Activated CD4-positive, alpha-beta T cell treated with anti-CD3 and anti-CD28 coated beads for 48 hours (primary cell): ENCODE measurements at places on chromosomes 4 and X.
A peak's percentile ranks its signal among the peaks of the same experiment; 100 is the strongest.

GRCh38 chr4:106530821-106531220, 162.2 kb upstream of the GIMD1 start:
- no peak for DNase-seq

GRCh38 chrX:97854086-97854485, 970.4 kb downstream of the RPA4 start:
- DNase-seq, result no peak

- DNase-seq, result no peak
Observed at GRCh38 chrX:79623098-79623762, 256.1 kb upstream of the ITM2A start.

DNA sequence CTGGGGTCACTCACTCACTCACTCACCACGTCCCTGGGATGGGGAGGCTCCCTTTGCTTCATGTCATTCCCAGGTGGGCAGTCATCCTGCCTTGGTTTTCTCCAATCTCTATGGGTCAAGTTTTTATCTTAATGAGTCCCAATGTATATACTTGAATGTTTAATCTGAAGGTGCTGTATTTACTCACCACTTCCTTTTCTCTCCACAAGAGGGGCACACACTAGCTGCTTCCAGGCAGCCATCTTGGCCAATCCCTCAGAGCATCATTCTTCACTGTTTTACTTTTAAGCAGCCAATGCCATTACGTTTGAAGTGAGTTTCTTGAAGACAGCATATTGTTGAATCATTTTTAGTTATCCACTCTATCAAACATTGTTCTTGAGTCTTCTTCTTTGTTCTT, 153.4 kb upstream of the ARSJ start:
- no peak for DNase-seq

DNA sequence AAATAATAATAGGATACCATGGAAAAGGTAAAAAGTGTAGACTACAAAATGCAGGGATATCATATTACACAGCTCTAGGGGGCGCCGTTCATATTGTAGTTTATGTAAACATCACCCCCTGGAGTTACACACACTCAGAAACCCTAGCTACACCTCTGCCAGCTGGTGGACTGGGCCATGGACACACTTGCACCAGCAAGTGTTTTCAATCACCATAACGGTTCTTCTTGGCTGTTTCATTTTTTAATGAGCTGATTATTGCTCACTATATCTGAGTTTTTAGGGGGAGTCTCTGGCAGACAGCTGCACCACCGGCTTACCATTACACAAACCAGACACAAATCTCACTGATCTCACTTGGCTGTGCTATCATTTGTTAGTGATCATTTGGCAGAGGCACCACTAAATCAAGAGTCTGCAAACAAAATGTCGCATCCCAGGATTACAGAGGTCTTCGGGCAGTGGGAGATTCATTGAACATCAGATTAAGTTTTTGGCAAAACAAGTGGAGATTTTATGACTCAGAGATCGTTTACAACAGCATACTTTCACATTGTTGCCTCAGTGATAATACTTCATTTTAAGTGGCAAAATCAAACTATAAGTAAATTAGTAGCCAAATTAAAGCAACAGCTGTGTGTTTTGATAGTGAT, 185.7 kb downstream of the UNC5C start:
- peak; percentile 27 for DNase-seq

GRCh38 chr4:25113915-25114904, 46.0 kb downstream of the SEPSECS start:
- DNase-seq, result no peak

DNA sequence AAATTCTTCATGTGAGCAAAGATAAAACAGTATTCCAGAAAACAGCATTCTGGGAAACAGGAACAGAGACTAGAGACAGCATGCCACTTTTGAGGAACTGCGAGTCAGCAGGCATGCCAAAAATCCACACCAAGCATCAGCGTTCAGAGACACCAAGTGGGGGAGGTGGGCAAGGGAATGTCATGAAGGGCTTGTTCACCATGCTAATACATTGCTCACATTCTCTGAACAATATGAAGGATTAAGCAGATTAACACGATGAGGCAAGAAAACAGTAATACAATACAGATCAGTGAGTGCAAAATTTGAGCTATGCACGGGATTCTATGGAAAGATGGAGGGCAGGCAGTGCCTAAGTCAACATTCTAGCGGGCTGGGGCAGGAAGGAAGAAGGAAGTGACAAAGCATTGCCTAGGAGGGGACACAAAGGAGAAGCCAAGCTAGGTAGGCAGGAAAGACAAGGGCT, 278.3 kb downstream of the FBXW7 start:
- DNase-seq, result no peak

- DNase-seq, result no peak
Observed at GRCh38 chrX:115564243-115564642, 3.3 kb downstream of the PLS3 start.
